ENCODE measurements at places on chromosomes 5 and 9.

DNA sequence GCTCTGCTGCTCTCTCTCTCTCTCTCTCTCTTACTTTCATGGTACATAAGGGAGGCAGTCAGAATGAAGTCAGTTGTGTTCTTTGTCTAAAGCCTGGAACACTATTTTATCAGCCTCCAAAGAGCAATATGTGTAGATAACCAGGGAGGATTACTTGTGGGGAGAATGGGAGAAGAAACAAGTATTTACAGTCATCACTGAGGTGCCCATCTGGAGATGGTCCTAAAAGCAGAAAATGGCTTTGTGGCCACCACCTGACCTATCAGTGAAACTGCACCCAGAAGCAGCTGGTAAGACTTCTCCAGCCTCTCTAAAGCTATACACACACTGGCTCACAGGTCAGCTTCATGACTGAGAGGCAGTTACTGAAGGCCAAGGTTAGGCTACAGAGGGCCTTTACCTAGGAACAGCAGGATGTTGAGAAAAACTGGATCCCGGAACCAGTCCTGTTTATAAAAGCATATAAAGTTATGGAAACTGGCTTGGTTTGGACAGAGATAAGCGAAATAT lies 75.1 kb downstream of the MRPS27 start:
- no peak for DNase-seq

GRCh38 chr5:15694696-15695214 lies 194.8 kb downstream of the FBXL7 start:
- no peak for DNase-seq

DNA sequence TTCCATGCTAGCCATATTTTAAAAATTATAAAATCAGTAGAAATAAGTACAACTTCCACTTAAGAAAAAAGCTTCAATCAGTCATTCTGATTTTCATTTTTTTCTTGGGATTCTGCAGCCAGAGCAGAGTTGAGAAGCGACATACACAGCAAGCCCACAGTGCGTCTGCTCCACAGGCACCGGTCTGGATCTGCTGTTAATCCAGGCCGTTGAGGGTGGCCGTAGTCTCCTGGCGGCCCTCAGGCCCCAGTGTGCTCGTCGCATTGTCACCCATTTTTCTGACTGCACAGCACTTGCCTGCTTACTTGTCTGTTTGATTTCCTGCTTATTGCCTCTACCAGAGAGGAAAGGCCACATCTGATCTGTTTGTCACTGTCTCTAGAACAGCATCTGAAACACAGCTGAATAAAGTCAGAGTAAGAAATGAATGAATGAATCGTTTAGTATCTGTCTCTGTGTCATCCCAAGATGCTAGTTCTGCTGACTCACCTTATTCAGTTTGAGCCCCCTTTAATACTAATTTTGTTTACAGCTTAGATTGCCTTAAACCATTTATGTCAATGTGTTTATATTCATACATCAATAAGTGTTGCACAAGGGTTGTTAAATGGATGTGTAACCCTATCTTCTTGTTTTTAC lies 11.6 kb upstream of the ASPN start:
- no peak for DNase-seq

DNA sequence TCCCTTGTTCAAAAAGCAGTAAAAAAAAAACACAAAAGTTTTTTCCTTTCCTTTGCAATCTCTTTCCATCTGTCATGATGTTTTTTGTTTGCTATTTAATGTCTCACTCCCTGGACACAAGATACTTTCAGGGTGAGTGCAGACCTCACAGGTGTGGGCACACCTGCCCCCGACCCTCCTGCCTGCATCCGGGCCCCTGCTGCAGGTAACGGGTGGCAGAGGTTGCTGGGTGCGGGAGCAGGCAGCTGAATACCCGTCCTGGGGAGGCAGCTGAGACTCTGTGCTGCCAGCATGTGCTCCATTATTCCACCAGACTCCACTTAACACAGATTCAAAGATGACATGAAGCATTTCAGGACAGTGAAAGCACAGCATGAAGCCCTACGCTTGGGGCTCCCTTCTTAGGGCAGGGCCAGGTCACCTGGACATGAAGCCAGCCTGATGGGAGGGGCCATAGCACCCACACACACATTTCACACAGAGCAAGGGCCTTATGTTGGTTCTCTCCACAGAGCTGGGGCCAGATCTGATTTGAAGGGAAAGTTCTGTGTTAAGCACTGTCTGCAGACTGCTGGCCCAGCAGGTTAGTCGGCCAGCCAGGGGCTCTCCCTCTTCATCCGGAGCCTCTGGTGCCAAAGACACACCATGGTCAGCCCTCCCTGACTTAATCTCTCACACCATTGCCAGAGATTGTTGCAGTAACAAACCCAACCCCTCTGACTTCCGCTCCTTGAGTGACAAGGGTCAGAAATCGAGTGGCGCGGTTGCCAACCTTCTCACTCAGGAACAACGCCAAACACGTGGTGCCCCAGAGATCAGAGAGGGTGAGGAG lies 13.0 kb downstream of the NEK6 start:
- no peak for DNase-seq

- DNase-seq = no peak
Measured at GRCh38 chr5:145775893-145776444, 59.2 kb downstream of the PRELID2 start.

GRCh38 chr5:117302949-117303348 lies 728.3 kb upstream of the SEMA6A start:
- DNase-seq = no peak

GRCh38 chr5:16539169-16539666 lies 73.6 kb upstream of the ZNF622 start:
- DNase-seq = no peak

DNA sequence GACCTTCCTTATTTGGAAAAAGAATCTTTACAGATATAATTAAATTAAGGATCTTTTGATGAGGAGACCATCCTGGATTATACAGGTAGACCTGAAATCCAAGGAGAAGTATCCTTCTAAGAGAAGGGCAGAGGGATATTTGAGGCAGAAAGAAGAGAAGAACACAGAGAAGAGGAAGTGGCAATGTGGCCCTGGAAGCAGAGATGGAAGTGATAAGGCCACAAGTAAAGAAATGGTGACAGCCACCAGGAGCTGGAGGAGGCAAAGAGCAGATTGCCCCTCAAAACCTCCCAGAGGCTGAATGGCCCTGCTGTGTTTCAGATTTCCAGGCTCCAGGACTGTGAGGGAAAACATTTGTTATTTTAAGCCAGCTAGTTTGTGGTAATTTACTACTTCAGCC lies 93.0 kb upstream of the ANKRD55 start:
- no peak for DNase-seq

GRCh38 chr5:4720831-4721230 lies 419.3 kb upstream of the ADAMTS16 start:
- DNase-seq = no peak

DNA sequence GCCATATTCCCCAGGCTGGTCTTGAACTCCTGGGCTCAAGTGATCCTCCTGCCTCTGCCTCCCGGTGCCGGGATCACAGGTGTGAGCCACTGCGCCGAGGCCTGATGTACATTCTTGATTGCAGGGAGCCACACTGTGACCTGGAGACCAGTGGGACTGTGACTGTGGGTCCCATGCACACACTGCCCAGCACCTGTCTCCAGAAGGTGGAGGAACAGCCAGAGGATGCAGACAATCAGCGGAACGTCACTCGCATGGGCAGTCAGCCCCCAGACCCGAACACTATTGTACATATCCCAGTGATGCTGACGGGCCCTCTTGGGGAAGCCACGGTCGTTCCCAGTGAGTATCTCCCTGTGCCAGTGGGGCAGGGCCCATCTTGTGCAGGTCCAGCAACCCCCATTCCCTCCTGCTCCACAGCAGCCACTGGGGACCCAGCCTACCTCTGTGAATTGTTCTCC lies 147.3 kb downstream of the CACNA1B start:
- DNase-seq = no peak

Measured in stimulated activated CD4-positive, alpha-beta T cell treated with anti-CD3 and anti-CD28 coated beads, TNF-alpha, amount 100 ng/mL, for 1 hour (primary cell).